ENCODE measurements at places on chromosomes 6 and 20.

DNA sequence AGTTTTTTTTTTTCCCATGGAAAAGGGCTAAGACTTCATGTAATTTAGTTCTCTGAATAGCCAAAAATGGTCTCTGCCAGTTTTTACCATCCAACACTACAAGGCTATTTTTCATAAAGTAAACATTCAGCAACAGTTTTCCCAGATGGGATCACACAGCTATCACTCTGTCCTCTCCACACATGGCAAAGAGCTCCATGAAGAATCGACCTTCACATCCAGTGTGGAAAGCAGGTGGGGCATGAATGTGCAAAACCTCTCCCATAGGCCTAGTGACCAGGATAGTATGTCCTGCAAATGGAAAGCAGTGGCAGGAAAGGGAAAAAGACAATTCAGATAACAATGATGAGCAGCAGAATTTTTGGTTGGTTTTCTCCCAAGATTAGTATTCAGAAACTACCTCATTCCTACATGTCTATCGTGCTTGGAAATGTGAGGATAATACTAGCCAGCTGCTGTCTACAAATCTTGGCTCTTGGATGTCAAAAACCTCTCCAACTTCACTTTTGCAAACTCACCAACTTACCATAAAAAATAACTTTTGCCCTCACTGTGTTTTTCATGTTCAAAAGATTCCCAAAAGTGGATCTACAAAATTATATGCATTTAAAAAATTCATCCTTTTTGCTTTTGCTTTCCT lies 159.7 kb upstream of the MCHR2 start:
- DNase-seq: no peak

DNA sequence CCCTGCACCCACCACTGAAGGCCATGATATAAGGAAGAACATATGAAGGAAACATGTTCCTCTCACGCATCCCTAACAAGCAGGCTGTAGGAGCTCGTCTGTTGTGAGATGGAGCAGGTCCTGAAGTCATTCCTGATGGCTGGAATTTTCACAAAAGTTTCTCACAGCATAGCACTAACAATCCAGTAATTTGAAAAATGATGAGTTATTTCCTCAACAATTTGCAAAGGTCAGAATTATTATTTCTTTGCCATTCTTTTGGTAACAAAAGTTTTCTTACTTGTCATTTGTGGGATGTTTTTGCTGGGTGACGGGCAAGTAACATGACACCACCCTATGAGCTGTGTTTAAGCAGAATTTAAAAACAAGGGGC lies 27.6 kb upstream of the FRMD1 start:
- no peak for DNase-seq

DNA sequence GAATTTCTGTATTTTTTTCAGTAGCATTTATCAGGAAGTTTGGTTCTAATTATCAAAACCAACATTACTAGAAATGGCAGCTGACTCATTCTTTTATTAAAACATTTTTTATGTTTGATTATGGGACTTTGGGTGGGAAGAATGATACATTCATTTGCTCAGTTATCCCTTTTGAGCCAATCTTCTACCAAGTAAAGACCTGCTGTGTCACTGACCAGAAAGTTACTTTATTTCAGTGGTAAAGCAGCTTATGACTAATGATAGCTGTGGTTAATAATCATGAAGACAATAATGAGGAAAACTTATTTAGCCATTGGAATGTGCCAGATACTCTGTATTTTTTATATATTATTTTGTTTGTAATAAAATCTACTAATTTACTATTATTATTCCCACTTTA lies 142.3 kb downstream of the FARS2 start:
- no peak for DNase-seq

GRCh38 chr6:52049252-52050050 lies 38.0 kb downstream of the PKHD1 start:
- DNase-seq: no peak

DNA sequence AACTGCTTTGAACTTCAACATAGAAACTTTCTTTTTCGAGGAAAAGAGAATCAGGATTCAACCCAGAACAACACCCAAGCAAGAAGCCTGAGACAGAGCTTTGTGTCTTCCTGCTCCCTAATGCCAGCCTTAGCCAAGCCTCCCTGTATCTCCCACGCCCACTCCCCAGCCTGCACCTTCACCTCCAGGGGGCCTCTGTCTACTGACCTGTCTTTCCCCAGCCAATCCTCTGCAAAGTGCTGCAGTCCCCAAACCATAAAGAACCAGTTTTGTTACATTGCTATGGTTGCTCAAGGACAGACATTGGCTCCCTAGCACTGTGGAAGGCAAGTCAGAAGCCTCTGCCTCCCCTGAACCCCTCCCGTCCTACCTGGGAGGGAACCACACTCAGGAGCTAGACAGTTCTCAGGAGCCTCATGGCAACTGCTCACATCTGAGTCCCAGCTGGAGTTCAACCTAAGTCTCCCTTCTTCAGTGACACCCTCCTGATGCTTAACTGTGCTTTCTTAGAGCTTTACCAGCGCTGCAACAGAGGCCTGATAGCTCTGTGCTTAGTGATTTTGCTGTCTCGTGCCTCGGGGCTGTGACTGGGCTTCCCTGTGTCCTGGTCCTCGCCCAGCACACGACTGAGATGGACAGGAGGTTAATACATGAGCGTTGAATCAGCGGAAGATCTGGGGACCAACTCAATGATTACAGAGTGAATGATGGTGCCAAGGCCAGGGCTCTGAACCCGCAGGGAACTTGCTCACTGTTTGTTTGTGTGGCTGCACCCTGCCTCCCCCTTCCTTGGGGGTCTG lies 101.5 kb upstream of the DUSP22 start:
- no peak for DNase-seq
